ENCODE measurements at places on chromosomes 2 and 18.

GRCh38 chr2:221104361-221104811, 467.7 kb downstream of the EPHA4 start:
- DNase-seq: no peak

DNA sequence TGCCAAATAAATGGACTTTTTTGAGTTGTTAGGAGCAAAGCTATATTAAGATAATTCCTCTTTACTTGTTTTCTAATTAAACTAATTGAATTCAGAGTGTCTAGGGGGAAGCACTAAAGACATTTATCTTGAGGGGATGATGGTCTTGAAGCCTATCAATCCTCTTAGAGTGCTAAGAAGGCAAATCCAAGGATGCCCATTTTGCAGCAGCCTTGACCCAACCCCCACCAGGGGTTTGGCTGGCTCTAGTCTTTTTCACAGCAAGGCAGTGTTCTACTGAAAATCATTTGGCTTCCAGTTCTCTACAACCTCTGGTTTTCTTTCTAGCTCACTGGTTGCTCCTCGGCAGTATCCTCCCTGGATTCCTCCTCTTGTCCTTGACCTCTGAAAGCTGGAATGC, 6.5 kb upstream of the RAX start:
- no peak for DNase-seq

DNA sequence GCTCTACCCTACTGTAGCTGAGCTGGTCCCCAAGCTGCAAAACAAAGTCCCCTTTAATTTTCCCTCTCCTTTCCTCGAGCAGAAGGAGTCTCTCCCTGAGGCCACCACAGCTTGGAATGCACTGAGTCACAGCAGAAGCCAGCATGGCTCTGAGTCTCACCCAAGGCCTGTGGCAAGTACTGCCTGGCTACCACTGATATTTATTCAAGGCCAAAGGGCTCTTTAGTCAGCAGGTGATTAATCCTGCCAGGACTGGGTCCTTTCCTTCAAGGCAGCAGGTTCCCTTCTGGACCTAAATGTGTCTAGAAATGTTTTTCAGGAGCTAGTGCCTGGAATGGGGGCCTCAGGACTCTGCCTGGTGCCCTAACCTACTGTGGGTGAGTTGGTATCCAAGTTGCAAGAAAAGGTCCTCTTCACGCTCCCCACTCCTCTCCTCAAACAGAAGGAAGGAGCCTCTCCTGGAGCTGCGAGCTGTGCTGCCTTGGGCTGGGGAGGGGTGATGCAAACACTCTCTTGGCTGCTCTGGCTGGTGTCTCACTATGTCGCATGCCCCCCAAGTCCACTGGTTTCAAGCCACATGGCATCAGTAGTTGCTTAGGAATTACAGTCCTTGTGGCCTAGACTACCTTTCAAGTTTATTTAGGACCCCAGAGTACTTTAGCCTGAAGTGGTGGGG, 53.4 kb downstream of the CD28 start:
- no peak for DNase-seq

DNA sequence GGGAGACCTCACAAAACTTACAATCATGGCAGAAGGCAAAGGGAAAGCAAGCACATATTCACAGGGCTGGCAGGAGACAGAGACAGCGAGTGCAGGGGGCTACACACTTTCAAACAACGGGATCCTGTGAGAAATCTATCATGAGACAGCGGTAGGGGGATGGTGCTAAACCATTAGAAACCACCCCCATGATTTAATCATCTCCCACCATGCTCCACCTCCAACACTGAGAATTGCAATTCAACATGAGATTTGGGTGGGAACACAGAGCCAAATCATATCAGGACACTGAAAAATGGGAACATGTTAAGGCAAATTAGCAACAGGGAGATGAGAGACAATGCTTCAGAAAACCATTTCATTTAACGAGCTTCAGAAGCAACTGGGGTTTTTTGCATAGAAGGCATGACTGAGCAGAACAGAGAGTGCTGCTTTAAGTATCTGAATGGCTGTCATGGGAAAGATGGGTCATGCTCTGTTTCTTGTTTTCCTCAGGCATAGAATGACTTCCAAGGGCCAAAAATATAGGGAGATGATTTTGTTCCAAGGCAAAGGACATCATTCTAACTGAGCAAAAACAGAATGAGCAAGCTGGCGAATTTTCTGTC, 100.8 kb upstream of the MAP2 start:
- DNase-seq: no peak

DNA sequence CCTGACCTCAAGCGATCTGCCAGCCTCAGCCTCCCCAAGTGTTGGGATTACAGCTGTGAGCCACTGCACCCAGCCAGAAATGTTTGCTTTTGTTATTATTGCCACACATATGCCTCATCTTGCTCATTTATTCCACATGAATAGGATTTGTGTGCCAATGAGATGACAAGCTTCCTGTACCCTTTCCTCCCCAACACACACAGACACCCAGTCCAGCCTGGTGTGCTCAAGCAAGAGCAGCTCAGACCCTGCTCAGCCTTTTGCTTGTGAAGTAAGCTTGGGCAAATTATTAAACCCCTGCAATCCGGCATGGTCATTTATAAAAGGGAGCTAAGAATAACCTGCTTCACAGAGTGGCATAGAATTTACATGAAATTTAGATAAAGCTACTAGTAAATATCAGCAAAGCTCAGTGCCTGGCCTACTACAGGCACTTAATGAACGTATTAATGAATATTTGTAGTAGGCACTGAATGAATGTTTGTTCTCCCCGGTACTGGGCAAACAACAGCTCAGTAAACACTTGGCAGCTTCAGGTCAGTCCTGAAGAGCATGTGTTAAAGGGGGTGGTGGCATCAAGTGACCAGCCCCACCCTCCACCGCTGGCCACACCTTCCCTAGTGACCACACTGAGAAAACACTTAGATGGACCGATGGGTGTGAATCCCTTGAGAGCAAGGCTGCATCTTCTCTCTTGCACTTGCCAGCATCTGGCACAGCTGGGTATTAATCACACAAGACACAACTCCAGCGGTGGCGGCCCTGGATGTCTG, 280.2 kb downstream of the SRBD1 start:
- no peak for DNase-seq

DNA sequence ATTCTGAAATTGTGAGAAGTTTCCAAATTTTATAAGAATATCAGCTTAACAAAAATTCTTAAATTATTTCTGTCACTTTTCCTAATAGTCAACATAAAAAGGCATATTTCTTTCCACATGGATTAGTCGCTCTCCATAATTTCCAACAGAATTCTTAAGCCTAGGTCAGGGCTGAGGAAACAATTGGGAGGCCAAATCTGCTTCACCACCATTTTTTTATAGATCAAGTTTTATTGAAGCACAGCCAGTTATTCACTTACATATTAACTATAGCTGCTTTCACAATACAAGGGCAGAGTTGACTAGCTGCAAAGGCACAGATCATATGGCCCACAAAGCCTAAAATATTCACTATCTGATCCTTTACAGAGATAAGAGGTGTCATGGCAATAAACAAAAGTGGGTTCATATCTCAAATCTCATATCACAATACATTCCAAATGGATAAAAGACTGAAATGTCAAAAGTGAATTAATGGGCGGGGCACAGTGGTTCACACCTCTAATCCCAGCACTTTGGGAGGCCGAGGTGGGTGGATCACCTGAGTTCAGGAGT, 18.7 kb downstream of the MEMO1 start:
- DNase-seq: no peak

- DNase-seq: no peak
These were observed 5.8 kb downstream of the GAD1 start for GRCh38 chr2:170822290-170823087.
